ENCODE measurements at places on chromosomes 16 and 17.

DNA sequence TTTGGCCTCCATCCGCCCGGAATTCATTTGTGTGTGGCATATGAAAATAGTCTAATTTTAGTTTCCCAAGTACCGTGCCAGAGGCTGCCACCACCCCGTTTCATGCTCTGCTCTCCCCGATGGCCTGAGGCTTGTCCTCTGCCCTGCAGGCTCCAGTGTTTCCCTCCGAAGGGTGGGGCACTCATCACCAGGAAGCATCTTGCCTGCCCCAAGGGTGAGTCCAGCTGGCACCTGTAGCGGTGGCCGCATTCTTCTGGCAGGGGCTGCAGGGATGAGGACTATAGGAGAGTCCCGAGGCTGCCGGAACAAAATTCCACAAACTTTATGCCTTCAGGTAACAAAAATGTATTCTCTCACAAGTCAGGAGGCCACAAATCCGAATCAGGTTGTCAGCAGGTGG is 23.1 kb upstream of the CMIP start:
- DNase-seq = no peak

DNA sequence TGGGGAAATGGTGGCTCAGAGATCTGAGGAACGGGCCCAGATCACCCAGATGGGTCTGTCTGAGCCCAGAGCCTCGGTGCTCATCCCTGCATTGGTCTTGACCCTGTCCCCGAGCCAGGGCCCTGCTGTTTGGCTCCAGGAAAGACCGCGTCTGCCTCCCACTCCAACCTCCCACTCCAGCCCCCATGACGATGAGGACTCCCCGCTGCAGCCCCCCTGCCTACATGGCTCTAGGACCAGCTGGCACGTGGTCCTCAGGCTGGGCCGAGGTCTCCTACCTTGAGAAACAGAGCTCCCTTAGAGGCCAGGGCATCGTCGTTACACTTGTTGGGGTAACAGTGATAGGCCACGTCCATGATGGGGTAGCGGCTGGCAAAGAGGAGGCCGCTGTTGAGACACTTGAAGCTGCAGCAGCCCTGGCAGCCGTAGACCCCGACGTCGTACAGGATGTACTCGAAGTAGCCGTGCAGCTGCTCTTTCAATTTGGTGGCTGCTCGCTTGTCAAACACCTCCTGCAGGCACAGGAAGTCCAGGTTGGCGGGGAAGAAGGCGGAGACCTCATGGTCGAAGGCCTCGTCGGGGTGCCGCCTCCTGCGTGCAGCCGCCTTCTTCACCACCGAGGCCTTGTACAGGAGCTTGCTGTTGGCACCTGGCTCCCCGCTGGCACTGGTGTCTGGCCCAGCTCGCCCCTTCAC is 59.9 kb downstream of the PRMT7 start:
- DNase-seq = no peak

DNA sequence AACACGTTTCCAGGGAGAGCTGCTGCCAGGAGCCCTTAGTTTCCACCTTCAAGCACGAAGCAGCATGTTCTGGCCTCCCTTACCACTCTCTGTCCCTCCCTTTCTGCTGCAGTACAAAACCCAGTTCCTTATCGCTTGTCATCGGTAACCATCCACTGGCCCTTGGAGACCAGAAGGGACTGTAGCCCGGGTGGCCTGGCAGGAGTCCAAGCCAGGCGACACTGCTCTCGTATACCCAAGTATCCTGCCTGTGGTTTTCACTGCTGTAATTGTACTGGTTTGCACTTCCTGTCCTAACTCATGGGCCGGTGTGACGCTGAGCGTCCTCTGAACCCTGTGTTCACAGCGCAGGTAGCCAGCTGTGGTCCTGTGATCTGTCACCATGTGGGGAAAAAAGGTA is 81.1 kb downstream of the MAF start:
- no peak for DNase-seq

DNA sequence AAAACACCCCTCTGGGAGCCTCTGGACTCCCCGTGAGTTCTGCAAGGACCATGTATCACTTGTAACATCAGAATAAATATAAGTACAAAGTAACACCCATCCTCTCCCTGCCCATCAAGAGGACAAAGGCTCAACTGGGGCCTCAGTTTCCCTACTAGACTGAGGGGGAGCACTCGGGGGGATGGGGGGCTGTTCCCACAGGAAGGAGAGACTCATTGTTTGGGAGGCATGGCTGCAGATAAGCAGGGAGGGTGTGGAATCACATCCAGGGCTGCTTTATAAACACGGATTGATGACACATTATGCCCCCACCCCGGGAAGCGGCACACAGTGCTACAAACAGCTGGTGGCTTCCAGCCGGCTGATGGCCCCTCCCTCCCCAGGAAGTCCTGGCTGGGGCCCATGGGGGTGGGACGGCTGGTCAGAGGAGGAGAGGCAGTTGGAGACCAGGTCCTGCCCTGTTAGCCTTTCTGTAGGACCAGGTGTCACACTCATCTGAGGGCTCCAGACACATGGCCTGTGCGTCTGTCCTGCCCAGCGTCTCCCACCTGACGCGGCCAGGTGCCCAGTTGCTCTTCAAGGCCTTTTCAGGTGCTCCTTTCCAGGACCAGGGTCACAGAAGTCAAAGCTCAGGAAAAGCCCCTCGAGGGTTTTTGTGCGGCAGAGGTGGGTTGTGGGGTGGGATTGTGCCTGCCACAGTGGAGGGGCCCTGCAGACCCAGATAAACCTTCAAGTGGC is 1.3 kb upstream of the MPG start:
- no peak for DNase-seq

DNA sequence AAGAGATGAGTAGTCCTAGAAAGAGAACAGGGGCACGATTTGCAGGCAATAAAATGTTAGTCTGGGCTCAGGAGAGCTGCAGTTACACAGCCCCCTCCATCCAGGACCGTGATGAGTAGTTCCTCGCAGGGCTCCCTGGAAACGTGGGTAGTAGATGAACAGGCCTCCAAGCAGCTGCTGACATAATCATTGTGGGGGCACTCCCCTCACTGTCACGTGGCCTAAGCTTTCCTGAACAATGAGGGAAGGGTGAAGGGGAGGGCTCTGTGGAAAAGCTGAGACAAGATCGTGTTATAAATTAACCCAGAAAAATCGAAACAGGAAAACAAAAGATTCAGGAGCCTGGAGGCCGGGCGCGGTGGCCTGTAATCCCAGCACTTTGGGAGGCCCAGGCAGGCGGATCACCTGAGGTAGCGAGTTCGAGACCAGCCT is 1.3 kb upstream of the PER1 start:
- peak; percentile 96 for DNase-seq

DNA sequence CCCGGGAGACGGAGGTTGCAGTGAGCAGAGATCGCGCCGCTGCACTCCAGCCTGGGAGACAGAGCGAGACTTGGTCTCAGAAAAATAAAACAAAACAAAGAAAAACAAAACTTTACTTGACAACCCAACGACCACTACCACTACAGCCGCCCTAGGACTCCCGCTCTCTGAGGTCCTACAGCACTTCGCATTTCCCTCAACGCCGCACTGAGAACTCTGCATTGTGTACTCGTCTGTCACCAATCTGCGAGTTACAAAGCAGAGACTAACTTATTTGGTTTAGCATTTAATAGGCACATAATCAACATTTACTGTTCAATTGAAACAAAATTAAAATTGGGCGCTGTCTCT is 479 bp upstream of the ZNF207 start:
- no peak for DNase-seq

- DNase-seq = no peak
Observed at GRCh38 chr16:6453742-6454141, 878.9 kb upstream of the RBFOX1 start.

All from esophagus muscularis mucosa (tissue), 4 donors.